ENCODE measurements at places on chromosomes 7 and 10.

GRCh38 chr7:82049891-82050533, 280.2 kb upstream of the HGF start:
- peak; percentile 2 for DNase-seq

DNA sequence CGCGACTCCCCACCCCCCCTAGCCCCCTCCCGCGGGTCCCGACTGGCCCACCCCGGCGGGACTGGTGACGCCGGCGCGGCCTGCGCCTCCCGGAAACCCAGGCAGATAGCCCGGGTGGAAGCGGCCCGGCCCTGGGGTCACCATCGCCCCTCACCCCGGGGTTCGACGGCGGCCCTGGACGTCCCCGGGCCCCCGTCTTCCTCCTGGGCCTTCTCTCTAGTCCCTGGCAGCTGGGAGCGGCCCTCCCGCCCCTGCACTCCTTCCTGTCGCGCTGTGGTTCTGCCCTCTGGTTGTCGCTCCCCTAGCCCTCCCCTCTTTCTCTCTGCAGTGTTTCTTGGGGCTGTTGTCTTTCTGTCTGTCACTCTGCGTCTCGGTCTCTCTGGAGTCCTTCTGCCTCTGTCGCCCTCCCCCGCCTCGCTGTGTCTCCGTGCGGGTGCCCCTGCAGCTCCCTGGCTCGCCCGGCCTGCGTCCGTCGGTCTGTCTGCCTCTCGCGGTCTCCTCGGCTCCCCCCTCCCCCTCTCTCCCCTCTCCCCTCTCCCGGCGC, 90.5 kb upstream of the PAX2 start:
- DNase-seq: no peak

DNA sequence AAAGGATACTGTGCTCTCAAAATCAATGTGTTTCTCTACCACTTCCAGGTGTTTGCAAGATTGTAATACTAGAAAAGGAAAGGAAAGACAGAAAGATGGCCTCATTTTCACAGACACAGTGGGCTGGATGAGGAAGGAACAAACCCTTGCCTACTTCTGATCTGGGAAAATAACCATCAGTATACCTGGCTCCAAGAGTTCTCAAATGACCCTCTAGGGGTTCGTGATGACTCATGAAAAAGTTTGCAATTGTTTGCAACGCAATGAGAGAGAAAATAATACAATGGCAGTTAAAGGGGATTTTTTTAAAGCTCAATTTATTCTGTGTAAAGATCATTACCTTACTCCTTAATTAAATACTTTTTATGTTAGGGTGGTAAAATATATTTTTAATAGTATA, 197.6 kb upstream of the INHBA start:
- no peak for DNase-seq

DNA sequence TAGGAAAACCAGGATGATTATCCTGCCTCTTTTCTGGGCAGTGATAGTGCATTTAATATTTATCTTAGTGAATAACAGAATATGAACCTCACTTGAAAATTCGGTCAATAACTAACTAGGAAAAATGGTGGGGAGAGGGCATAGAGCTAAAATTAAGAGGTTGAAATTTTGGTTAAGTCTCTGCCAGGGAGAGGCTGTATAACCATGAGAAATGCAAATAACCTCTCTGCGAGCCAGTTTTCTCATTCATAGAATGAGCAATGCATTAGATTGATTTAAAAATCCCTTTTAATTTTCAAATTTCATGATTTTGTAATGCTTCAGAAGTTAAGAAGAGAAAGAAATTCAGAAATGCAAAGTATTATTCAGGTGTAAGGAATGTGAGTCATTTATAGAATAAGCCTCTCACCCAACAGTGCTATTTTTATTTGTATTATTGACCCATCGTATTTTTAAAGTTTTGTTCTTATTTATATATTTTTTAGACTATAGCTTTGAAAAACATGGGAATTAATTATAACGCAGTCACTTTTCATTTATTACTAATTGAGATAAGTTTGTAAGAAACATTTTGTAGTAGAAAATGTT, 104.7 kb downstream of the PHF14 start:
- no peak for DNase-seq

- no peak for DNase-seq
Observed at GRCh38 chr7:106915873-106916272, 50.8 kb downstream of the PIK3CG start.

- peak; percentile 59 for DNase-seq
Observed at GRCh38 chr10:104350127-104350635, 3.5 kb upstream of the CFAP58 start.

DNA sequence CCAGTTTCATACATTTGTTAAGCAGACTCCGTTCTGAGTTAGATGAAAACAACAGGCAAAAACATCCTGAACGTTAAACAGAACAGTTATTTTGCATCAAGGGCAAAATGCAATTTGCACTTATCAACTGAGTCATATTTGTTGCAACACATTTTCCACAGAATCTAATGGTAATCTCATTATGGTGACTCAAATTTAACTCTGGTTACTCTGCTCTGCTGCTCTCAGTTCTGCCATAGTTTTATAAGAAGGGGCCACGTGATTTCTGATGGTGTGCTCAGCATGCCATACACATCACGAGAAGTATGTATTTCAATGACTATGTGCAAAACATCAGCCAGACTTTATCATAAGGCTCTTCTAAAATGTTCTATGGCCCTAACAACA, 148.8 kb downstream of the CHCHD3 start:
- DNase-seq: no peak

DNA sequence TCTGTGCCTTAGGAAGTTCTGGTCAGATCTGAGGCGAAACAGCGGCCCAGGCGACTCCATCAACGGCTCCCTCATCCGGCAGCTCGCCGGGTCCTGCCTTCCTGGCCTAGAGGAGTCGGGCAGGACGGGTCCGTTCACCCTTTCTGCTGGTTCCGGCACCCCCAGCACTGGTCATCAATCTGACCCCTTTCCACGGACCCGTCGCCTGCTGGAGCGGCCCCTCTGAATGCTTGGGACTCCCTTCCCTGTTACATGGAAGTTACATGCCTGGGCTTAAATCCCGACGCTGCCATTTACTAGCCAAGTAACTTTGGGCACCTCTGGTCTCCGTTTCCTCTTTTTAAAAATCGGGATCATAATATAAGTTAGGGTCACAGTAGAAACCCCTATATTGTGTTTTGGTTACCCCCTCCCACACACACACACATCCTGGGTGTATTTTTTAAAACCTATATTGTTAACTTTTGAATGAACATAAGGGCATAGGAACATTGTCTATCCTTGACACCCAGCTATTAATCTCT, 607 bp upstream of the GGCT start:
- DNase-seq: no peak

GRCh38 chr10:45470098-45471012, 96.3 kb downstream of the ALOX5 start:
- no peak for DNase-seq

GRCh38 chr10:34931216-34931615, 116.1 kb upstream of the PARD3 start:
- DNase-seq: no peak

GRCh38 chr7:97732565-97733275, 834 bp downstream of the TAC1 start:
- DNase-seq: no peak

Data from HTR-8/SVneo (cell line).